Muscle of leg (tissue), 16 donors: ENCODE measurements at places on chromosomes 6 and 20. TPM values are rescaled to one million over a fixed set of nuclear protein-coding genes. Genes with fewer than 3 reads are reported as not detected.

The SLC4A11 gene
- 0.35 TPM for total RNA-seq

The ZSCAN26 gene
- 24.6 TPM for total RNA-seq

- H3K4me3 ChIP-seq = no peak overlapping the region
- no peak for DNase-seq
- H3K4me1 ChIP-seq = no peaks in the 10 kb centered on the region
- peaks cover 36% of the 10 kb centered on the region for H3K36me3 ChIP-seq
Observed at GRCh38 chr20:38534756-38535155, 46.2 kb upstream of the ADIG start.

- H3K36me3 ChIP-seq = no peaks in the 10 kb centered on the region
- no peak overlapping the region for H3K27ac ChIP-seq
- peaks cover 7% of the 10 kb centered on the region for H3K4me1 ChIP-seq
- no peak for DNase-seq
Observed at GRCh38 chr20:61879303-61879620, 186.4 kb downstream of the TAF4 start.

GRCh38 chr6:165245701-165246100, 63.7 kb downstream of the C6orf118 start:
- H3K27me3 ChIP-seq = no peaks in the 10 kb centered on the region
- no peak overlapping the region for H3K27ac ChIP-seq
- H3K36me3 ChIP-seq = no peaks in the 10 kb centered on the region
- no peak overlapping the region for H3K4me3 ChIP-seq

The KCNB1 gene
- total RNA-seq = 2.7 TPM

The SLC22A23 gene
- 1.1 TPM for total RNA-seq

GRCh38 chr6:39086294-39086693, 28.7 kb downstream of the SAYSD1 start:
- H3K4me1 ChIP-seq = peaks cover 7% of the 10 kb centered on the region
- H3K27ac ChIP-seq = no peak overlapping the region
- H3K27me3 ChIP-seq = peaks cover 24% of the 10 kb centered on the region
- no peak for DNase-seq

GRCh38 chr20:32964575-32964974, 39.7 kb downstream of the SUN5 start:
- H3K36me3 ChIP-seq = no peaks in the 10 kb centered on the region
- peaks cover 3% of the 10 kb centered on the region for H3K27me3 ChIP-seq
- no peak overlapping the region for H3K27ac ChIP-seq
- no peak for DNase-seq
- H3K4me3 ChIP-seq = no peak overlapping the region

- DNase-seq = no peak
- H3K27ac ChIP-seq = no peak overlapping the region
- H3K4me1 ChIP-seq = no peaks in the 10 kb centered on the region
- no peak overlapping the region for H3K4me3 ChIP-seq
- H3K27me3 ChIP-seq = no peaks in the 10 kb centered on the region
Observed at GRCh38 chr6:153150752-153151440, 19.8 kb upstream of the RGS17 start.

- no peak for DNase-seq
- H3K4me1 ChIP-seq = peaks cover 36% of the 10 kb centered on the region
- no peak overlapping the region for H3K4me3 ChIP-seq
- peaks cover 87% of the 10 kb centered on the region for H3K27me3 ChIP-seq
Observed at GRCh38 chr20:37907677-37908401, 4.9 kb downstream of the VSTM2L start.
